Activated CD4-positive, alpha-beta T cell treated with anti-CD3 and anti-CD28 coated beads, Interleukin-2, amount 50 U/mL, for 24 hours (primary cell): ENCODE measurements at places on chromosomes 7 and 10.
A peak's percentile ranks its signal among the peaks of the same experiment; 100 is the strongest.

DNA sequence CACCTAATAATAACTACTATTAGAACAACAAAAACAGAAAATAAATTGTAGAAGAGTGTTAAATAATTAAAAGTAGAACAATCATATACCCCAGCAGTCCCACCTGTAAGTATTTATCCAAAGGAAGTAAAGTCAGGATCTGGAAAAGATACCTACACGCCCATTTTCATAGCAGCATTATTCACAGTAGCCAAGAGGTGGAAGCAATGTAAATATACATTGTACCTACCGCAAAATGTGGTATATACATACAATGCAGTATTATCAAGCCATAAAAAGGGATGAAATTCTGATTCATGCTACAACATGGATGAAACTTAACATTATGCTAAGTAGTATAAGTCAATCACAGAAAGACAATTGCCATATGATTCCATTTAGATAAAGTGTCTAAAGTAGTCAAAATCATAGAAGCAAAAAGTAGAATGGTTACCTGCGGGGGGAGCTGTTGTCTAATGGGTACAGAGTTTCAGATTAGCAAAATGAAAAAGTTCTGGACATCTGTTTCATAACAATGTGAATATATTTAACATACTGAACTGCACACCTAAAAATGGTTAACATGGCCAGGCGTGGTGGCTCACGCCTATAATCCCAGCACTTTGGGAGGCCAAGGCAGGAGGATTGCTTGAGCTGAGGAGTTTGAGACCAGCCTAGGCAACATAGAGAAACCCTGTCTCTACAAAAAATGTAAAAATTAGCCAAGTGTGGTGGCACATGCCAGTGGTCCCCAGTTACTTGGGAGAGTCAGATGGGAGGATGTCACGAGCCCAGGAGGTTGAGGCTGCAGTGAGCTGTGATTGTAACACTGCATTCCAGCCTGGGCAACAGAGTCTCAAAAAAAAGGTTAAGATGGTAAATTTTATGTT is 6.0 kb upstream of the TMED4 start:
- DNase-seq: no peak

DNA sequence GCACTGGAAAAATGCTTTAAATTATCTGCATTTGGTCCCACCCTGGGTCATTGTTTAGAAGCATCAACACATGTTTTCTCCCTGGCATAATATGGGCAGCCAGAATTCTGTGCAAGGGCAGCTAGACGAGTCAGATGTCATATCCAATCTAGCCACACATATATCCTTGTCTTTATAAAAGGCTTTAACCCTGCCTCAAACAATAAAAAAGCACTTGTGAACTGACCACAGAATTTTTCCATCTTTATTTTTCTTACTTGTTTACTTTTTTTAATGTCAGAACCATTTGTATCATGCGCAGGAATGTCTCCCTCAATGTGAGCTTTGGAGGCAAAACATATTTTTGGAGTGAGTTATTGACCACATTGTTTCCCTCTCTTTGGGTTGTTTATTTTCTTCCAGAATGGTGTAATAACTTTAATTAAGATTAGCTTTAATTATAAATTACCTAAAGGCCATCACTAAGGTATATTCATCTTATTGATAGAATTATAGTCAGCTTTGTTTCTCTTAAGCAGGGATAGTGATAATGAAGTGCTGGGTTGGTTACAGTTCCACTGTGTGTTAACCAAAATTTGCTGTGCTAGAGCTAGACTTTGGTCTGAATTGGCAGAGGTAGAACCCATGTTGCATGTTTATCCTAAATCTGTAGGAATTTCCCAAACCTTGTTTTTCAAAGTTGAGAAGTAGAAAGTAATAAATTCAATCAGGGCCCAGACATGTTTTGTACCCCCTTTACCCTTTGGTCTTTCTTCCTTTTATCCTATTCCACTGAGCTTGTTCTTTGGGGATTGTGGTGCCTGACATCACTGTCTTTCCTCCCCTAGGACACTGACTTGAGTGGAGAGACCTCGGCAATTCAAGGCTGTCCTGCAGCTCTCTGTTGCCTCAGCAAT is 1078.4 kb downstream of the KCNMA1 start:
- DNase-seq: no peak

GRCh38 chr10:79079490-79080355 is 11.0 kb downstream of the ZMIZ1 start:
- DNase-seq: no peak

DNA sequence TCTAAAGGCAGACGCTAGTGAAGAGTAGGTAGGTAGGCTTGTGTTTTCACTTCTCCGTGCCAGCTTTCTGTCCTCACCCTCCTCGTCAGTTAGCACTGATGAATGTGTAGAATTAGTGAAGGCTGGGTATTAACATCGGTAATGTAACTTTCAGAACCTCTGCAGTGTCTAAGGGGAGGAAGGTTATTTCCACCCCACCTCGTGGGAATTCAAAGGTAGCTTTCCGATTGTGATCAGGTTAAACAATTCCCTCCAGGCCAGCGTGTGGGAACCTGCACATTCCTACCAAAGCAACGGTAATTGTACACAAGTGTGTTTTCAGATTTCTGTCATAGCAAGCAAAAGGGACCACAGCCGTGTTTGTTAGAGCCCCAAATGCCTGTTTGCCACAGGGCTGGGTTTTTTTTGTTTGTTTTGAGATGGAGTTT is 405.0 kb upstream of the GALNT17 start:
- no peak for DNase-seq

- DNase-seq: no peak
These were observed 74.0 kb downstream of the GPR141 start for GRCh38 chr7:37757563-37757962.

GRCh38 chr7:50631639-50632038 is 66.4 kb upstream of the DDC start:
- no peak for DNase-seq

- DNase-seq: no peak
These were observed 173.4 kb downstream of the IMMP2L start for GRCh38 chr7:111388912-111389311.

GRCh38 chr10:10814069-10814468 is 203.6 kb upstream of the CELF2 start:
- no peak for DNase-seq

DNA sequence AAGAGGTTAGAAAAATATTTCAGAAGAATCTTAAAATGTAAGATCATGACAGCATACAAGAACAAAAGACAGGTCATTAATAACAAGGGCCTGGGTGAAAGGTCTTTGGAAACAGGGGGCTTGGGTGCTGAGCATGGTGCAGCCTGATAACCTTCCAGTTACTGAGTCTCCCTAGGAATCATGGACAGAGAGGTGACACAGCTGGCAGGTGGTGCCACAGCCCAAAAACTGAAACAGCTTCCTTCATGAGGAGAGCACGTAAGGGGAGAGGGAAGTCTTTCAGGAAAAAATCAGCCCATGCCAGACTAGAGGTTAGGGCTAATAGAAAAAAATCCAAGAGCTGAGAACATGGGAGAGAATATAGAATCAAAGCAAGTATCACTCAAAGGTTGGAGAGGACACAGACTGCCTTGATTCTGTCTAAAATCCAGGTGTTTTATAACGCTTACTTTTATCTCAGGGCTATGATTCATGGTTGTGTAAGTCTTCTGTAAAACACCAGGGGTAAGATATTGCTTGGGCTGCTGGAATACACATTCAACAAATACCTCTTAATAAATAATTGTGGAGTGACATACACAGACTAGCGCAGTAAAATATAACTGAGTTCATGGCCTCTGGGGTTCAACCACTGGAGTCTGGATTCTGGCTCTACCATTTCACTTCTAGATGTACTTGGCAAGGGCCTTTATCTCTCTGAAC is 88.1 kb downstream of the SEMA3C start:
- DNase-seq: no peak

DNA sequence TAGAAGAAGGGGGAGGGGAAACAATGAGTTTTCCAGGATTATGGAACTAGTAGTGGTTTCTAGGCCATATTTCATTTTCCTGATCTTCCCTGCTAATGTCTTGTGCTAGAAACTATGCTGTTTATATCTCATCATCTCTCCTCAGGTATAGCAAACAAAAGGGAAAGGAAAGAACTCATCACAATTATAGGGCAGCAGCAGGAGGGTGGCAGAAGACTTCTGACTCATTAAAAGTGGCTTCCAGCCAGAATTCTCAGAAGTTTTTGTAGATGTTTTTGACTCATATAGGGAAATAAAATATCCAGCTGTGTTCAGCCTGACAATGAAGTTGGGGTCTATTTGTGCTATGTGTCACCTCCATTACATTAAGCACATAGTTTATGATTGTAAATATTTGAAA is 6.5 kb downstream of the AHR start:
- peak; percentile 57 for DNase-seq

DNA sequence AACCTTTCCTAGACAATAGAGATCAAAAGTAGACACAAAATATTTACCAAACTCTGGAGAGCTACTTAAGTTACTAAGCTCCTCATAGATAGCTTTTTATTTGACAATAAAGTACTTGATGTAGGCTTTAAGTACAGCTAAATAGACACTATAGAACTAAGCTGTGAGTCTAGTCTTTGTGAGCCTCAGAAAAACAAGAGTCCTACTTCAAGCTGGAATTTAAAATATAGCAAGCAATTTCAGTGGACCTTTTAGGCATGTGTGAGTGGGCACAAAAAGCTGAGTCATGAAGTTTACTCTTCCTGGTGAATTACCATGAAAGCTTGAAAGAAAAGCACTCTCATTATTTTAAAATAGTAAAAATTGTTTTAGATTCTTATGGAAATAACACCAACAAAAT is 76.1 kb downstream of the ADD3 start:
- no peak for DNase-seq

DNA sequence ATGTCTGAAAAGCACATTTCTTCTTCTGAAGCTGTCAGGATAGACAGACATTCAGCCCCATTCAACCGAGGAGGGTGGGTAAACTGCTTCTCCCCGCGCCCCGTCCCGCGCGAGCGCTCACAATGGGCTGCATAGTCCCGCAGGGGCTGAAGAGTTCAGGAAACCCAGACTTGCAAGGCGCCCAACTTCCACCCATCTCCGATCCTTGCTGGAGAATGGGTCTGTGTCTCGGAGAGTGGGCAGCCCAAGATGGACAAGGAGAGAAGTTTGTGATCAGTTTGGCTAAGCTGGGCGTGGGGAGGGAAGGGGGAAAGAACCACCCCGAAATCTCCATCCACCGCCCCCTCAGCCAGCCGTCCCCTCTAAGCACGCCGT is 686 bp downstream of the AASS start:
- no peak for DNase-seq

GRCh38 chr7:105768117-105768516 is 108.3 kb downstream of the ATXN7L1 start:
- DNase-seq: no peak

- no peak for DNase-seq
These were observed 183.7 kb downstream of the CACNB2 start for GRCh38 chr10:18323916-18324315.

DNA sequence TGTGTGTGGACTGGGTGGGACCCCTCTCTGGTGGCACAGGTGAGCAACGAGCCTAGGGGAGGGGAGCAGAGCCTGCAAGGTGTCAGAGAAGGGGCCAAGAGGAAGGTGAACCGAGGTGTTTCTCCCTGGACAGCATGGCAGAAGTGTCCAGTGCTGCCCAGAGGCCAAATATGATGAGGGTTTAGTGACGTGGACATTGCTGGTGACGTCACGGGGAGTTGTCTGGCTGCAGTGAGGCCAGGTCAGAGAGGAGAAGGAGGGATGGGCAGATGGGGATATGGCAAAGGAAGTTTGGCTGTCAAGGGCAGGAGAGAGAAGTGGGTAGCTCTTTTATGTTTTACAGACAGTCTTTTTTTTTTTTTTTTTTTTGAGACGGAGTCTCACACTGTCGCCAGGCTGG is 2.6 kb upstream of the ZNF853 start:
- DNase-seq: no peak

DNA sequence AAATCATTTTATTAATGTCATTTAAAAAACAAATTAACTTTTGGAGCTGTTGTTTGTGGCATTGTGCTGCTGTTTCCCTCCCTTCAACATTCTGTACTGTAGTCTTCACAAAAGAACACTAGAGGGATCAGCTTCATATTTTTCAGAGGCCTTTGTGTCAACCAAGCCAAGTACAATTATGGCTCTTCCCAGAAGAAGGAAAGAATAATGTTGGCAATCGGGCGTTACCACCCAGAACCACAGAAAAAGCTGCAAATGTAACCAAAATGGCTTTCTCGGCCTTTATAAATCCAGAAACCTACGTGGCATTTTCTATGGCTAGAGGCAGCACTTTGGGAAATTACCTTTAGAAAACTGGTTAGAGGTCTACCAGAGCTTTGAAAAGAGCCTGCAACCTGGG is 98.8 kb upstream of the COL1A2 start:
- DNase-seq: no peak

DNA sequence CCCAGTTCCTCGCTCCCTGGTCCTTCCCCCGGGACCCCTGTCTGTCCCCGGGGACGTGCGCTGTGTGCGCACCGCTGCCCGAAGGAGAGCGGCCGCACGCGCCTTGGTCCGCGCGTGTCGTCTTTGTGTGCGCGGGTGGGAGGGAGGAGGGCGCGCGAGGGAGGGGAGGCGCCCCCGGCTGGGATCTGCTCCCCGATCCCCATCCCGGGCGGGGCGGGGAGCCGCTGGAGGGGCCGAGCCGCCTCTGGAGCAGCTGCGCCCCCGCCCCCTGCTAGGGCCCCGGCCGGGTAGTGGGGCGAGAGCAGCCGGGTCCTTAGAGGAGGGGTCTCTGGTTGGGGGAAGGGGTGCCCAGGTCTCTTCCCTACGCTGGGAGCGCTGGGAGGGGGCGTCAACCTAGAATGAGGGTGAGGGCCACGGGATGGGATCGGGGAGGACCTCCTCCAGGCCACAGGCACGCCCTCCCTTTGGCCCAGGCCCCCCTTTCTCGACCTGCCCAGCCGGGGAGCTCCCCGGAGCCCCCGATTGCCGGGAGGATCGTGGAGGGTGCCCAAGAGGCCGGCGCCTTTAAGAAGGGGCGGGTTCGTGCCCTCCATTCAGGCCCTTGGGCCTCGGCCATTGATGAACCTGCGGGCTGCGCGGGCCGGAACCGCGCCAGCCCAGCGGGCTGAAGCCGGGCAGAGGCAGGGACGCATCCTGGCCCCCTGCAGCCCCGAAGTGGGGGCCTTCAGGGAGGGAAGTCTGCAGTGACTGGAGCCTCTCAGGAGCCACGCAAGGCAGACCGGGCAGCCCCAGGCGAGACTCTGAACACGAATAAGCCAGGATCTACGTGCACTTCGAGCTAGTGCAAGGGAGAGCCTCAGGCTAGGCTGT is 678 bp downstream of the SH2B2 start:
- no peak for DNase-seq

DNA sequence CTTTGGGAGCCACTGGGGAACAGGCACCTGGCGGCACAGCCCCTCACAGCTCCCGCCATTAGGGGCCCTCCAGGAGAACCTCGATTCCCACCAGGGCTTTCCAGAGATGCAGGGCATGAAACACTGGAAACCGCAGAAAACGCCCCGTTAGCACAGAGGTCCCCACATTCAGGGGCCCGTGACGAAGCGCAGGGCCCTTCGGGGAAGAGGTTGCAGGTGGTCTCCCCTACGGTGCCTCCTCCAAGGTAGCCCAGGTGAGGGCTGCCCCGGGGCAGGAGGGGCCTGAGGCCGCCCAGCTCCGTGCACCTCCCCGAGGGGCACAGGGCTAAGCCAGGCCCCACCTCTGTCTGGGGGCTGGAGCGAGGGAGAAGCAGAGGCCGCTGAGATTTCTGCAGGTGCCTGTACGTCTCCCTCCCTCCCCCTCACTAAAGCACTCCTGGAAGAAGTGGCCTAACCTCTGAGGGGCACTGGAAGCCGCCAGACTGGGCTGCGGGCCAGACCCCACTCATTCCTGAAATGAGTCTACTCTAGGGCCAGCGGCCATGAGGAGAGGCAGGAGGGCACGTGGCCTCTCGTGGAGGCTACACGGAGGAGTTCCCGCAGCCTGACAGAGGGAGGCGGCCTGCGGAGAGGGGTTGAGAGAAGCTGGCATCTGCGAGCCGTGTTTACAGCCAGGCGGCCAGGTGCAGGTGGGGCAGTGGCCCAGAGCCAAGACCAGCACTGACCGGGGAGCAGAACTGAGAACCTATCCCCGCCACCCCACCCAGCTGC is 6.9 kb downstream of the PDGFA start:
- DNase-seq: no peak
